Suppressor macrophage treated with lipopolysaccharide for 4 hours (primary cell): ENCODE measurements at places on chromosomes 3 and 15.

DNA sequence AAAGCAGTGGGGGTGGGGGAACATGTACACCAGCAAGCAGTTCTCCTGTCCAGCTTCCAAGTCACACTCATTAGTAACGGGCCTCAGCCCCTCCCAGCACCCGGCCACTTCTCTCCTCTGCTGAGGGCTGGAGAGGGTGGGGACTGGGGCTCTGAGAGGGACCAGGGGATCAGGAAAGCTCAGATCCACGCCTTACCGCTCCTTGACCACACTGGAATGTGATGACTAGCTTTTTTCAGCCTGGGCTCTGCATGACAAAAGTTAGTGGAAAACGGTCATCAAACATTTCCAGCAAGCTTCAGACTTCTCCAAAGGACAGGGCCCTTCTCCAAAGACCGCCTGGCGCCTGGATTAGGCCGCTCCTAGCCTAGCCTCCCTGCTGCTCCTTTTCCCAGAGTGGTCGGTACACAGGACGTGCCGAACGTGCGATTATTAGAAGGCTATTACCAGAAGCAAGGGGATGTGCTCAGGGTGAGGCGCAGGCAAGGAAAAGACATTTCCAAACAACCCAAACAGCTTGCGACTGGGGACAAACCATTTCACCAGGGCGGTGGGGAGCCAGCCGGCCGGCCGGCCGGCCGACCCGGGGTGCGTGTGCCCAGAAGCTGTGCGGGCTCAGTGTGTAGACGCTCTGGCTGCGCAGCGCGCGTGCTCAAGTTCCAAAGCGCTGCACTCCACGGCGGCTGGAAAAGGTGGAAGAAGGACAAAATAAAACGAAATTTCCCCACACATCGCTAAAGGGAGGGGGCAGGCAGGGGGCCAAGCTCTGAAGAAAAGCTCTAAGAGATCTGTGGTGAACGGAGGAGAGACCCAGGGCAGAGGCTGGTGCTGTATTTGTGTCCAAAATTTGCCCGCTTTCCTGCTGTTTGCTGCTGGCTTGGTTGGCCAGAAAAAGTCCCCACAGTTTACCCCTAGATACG, 51.0 kb upstream of the SSR3 start:
- DNase-seq: peak; percentile 58

DNA sequence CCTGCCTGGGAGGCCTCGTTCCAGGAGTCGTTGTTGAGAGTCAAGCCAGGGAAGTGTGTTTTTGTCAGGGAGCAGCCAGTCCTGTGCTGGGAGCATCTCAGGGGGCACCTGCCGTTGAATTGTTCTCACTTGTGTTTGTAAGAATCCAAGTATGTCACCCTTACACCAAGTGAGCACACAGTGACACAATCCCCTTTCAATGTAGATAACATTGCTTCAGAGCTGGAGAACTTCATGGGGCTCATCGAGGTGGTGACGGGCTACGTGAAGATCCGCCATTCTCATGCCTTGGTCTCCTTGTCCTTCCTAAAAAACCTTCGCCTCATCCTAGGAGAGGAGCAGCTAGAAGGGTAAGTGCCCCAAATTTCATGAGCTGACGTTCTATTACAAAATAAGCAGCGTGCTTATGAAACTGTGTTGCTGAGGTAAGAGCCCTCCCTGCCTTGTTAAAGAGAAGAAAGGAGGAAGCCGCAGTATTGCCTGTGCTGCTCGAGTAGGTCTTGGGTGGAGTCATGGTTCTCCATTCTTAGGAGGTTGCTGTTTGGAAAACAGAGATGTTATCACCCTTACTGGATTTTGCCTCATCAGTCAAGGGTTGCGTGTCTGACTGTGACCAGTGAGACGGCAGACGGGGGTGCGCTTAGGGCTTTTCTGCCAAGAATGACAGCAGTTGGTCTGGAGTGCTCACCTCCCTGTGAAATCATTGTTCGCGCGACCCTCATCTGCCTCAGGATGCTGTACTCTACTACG, 108.1 kb downstream of the PGPEP1L start:
- DNase-seq: peak; percentile 84

DNA sequence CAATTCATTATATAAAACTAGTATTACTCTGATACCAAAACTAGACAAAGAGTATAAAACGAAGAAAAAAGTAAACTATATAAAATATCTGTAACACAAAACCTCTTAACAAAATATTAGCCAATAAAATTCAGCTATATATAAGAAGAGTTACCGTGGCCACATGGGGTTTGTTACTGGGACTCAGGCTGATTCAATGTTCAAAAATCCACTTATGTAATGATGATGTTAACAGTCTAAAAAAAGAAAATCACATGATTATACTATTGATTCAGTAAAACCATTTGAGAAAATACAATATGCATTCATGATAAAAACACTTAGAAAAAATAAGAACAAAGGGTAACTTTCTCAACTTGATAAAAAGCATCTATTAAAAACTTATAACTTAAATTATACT, 18.3 kb downstream of the P2RY1 start:
- no peak for DNase-seq

DNA sequence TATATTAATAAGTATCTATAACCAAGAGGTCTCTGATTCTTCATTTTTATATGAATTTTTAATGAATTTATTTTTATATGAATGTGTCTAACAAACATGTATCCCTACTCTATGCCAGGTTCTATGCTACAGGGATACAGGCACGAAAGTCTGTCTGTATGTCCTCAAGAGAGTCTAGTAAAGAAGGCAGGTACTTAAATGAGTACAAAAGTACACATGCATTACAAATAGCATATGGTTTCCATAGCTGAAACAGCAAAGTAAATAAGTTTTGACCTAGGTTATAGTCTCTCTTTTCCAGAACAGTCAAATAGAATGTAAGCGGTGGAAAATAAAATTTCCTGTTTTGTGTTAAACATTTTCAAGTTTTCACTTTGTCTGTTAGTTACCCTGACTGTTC, 13.3 kb upstream of the ABHD10 start:
- no peak for DNase-seq

- no peak for DNase-seq
Measured at GRCh38 chr3:79018265-79018664, 749.5 kb downstream of the ROBO1 start.

GRCh38 chr3:182790612-182791011, 2.7 kb upstream of the ATP11B start:
- no peak for DNase-seq

DNA sequence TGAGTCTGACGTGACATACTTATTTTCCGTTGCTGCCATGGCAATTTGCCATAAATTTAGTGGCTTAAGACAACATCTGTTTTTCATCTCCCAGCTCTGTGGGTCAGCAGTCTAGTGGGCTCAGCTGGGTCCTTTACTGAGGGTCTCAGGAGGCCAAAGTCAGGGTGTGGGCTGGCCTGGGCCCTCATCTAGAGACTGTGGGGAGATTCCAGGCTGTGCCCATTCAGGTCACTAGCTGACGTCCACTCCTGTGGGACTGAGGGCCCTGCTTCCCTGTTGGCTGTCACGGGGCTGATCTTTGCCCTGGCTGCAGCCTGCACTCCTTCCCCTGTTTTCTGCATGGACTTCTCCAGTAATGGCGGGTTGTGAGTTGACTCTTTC, 19.1 kb downstream of the FGD5 start:
- DNase-seq: no peak

DNA sequence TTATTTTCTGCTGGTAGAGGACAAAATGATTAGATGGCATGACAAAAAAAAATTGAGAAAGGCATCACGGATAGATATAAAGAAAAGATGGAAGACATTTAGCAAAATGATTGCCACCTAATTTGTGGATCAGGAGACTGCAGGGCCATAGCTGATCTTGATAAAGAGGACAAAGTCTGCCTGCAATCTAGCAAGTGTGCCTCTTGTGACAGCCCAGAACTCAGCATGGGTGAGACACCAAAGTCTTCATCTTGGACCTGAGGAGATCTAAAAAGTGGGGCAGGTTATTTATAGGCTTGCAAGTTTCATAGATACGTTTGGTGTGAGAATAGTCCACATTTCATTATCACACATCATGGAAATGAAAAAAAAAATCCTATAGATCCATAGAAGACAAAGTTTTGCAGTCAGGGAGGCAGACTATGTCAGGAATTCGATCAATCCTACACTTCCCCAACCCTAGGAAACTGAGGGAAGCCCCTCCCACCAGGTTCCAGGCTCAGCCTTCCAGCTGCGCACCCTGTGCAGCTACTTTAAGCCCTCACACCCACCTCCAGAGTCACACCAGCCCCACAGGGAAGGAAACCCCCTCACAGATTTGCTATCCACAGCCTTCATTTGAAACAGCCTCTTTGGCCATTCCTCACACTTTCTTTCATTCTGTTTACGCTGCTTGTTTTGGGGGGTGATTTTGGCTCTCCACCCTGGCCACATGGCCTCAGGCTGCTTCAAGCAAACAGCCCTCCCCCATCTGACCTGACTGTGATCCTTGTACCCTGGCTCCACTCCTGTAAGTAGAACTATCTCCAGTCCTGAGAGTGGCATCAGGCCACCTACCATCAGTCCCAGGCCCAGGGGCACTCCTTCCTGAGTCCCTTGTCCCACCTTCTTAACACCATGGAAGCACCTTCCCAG, 28.1 kb upstream of the KLHL6 start:
- no peak for DNase-seq

DNA sequence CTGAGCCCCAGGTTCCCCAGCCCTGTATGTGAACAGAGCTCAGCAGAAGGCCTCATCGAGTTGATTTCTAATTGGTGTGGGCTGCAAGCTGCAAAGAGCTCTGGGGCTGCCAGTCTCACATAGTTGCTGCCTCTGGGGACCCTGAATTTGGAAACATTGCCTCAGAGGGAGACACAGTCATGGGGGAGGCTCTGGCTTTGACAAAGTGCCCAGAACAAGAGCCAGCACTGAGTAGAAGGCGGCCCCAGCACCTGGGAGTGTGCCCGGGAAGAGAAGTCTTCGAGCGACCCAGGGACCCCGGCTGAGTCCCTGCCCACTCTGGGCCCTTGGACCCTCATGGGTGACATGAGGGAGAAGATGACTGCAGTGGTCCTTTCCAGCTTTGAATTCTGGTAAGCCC, 7.3 kb downstream of the NTRK3 start:
- DNase-seq: no peak

GRCh38 chr15:44084770-44085169, 110.3 kb downstream of the FRMD5 start:
- no peak for DNase-seq

GRCh38 chr3:193794002-193794881, 201.2 kb downstream of the OPA1 start:
- DNase-seq: peak; percentile 60

GRCh38 chr3:189839576-189839975, 208.4 kb downstream of the TP63 start:
- DNase-seq: peak; percentile 3

DNA sequence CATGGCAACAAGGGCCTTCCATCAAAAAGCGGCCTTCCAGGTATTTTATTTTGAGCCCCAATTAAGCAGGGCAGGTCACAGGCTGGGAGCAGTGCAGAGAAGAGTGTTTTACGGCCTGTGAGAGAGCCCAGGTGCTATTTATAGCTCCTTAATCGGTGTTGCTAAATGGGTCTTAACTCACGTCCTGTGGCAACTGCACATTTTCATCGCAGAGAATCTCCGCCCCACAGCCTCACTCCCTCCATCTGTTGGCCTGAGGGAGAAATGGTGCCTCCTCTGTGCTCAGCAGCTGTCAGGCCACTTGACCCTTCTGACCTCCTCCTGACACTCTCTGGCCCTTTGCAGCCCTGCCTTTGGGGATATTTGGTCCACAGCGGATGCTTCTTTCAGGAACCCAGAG, 58.6 kb downstream of the SPSB4 start:
- DNase-seq: no peak

DNA sequence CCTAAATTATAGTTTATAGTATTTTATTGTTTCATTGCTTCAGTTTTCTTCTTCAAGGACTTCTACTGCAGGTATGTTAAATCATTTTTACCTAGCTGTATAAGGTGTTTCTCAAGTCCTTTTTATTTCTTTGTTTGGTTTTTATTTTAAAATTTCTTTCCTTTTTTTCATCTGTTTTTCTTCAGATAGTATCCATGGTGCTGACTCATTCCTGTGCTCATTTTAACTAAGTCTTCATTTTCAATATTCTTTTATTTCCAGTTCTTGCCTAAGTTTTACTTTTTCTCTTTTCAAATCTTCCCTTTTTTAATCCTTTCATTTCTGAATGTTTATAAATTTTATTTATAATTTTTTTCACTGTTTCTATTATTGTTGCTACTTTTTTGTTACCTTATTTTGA, 42.3 kb upstream of the STIMATE start:
- no peak for DNase-seq

DNA sequence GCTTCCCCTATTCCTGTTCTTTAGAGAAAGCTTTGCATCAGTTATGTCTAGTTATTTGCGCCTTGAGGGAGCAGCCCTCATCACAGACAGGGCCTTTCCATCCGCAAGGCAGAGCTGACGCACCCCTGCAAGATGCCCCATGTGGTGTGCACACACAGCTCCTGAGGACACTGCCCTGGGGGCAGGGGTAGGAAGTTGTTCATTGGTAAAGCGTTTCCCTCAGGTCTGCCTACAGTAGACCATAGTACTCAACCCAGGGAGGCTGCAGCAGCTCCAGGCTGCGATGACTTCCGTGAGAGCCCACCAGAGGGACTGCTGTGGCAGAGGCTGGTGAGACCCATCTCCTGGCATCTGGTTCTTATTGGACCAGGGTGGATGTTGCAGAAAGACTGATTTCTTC, 55.1 kb upstream of the PLXNA1 start:
- DNase-seq: no peak

- DNase-seq: no peak
Measured at GRCh38 chr3:115834068-115834467, 210.8 kb downstream of the GAP43 start.

DNA sequence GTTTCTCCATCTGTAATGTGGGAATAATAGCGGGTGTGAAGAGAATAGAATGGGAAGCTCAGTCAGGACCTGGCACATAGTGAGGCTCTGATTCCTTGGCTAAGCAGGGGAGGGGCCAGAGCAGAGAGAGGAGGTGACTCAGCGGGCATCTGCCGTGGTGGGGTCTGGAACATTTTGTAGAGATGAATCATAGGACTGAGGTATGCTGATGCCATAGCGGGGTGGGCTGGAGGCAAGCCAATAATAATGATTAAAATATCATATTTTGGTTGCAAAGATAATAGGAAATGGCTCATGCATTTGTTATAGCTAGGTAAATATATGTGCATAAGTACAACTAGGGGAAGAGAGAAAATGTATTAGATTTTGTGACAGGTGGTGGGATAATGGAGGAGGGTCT, 11.2 kb downstream of the TGM4 start:
- DNase-seq: no peak

DNA sequence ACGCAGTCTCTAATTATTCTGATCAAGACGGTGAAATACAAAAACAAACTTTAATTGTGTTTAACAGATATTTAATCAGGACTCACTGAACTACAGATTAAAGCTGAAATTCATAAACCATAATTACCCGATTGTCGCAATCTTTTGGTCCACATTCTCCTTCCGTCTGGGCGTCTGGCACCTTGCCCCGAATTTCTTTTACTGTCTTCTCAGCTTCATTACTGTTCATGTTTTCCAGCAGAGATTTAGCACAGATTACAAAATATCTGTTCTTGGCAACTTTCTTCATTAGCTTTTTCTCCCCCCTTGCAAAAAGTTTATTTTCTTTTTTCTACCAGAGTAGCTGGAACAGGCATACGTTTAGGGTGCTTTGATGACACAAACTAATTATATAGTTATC, 271.4 kb downstream of the TIGIT start:
- no peak for DNase-seq
